ENCODE measurements at places on chromosomes 13 and 19. TPM values are rescaled to one million over a fixed set of nuclear protein-coding genes. Genes with fewer than 3 reads are reported as not detected.

The MKNK2 gene
- 97.1 TPM for total RNA-seq

DNA sequence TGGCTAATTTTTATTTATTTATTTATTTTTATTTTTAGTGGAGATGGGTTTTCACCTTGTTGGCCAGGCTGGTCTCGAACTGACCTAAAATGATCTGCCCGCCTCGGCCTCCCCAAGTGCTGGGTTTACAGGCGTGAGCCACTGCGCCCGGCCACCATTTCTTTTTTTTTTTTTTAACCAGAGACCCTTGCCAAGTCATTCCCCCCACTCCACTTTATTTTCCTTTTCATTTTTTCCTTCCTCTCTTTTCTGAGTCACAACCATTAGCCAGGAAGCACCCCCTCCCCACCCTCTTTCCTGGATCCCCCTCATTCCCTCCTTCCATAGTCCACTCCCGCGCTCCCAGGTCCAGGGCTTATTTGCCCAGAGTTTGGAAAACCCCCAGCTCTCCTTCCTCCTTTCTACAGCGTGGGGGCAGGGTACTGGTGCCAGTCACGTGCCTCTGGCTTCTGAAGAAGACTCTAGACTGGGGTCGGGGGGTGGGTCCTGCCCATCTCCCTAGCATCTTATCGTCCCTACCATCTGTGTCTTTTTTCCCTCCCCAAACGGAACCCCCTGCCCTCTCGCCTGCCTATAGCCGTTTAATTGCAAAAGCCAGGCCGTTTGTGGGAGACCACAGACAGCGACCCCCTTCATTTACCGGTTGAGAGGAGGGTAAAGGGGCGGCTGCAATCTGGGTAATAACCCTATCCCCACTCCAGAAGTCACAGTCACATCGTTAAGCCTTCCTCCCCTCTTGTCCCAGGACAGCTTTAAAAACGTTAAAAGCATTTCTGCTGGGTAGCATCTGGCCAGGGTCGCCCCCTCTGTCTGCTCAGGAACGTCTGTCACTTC lies 1.1 kb upstream of the CALR start:
- peaks cover 19% of the 10 kb centered on the region for H3K36me3 ChIP-seq
- peak overlapping the region; percentile 99 for H3K4me3 ChIP-seq
- no peak for DNase-seq
- H3K4me1 ChIP-seq: peaks cover 44% of the 10 kb centered on the region
- H3K27me3 ChIP-seq: no peaks in the 10 kb centered on the region

DNA sequence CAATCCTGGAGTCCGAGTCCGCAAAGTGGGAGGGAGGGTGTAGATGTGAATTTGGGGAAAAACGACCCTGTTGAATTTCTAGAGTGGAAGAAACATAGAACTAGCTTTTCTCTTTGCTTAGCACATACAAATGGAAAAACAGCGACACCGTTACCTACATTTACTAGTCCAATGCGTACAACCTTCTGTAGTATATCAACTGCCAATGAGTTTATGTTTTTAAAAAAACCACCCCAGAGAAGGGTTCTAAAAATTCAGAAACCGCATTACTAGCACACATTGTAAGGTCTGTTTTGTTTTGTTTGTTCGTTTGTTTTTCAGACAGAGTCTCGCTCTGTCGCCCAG lies 332 bp upstream of the SUPT20H start:
- H3K4me3 ChIP-seq: peak overlapping the region; percentile 85
- no peak for DNase-seq
- H3K4me1 ChIP-seq: peaks cover 15% of the 10 kb centered on the region
- peak overlapping the region; percentile 99 for H3K27ac ChIP-seq
- H3K27me3 ChIP-seq: no peaks in the 10 kb centered on the region

GRCh38 chr13:42497798-42498197 lies 76.2 kb upstream of the TNFSF11 start:
- no peak for DNase-seq
